ENCODE measurements at places on chromosomes 11 and 22.

- DNase-seq = no peak
These were observed 66.0 kb downstream of the SLC25A17 start for GRCh38 chr22:40753114-40753513.

DNA sequence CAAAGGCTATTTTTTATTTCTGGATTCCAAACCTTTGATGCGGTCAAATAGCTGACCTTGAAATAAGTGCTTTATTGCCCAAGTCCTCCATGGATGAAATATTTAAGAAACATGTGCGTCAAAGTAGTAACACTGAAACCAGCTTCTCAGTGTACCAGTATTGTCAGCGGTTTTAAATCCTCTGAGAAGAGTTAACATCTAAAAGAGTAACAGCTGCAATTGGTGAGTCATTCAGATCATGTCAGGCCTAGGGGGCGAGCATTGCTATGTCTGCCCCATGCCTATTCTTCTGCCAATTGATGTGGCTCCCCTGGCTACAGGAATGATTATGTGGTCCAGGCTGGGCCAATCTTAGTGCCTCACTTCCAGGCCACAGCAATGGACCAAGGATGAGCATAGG lies 263.3 kb upstream of the SORL1-AS1 start:
- no peak for DNase-seq

- DNase-seq = no peak
These were observed 67.0 kb downstream of the FANCF start for GRCh38 chr11:22558664-22559063.

DNA sequence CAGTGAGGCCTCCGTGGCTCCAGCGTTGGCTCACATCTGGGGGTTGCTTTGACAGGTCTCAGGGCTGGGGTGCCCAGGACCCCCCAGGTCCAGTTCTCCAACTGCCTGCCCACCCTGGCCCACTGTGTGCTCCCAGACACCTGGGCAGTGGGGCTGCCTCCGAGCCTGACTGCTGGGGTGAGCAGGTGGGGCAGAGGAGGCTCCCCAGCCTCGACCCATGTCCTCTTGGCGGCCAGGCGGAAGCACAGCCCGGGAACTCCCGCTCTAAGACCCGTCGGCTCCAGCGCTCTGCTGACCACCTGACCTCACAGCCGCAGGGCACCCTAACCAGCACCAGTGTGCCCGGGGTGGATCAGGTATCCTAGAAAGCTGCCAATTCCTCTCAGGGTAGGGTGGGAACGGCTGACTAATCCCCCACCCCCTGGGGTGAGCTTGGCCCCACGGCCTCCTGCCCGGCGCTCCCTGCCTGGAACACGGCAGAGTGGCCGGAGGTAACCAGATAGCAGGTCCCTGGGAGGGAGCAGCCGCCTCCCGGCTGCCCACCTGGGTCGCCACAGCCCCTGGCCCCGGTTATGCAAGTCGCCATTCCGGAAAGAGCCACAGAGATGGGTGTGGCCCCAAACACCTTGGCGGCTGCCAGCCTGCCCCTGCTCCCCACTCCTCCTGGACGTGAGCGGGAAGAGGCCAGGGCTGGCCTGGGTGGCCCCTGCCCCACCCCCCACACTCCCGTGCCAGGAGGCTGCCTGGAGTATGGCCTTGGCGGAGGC lies 19.2 kb upstream of the MUC5B start:
- DNase-seq = no peak

GRCh38 chr22:24695561-24696511 lies 78.7 kb downstream of the PIWIL3 start:
- DNase-seq = no peak

DNA sequence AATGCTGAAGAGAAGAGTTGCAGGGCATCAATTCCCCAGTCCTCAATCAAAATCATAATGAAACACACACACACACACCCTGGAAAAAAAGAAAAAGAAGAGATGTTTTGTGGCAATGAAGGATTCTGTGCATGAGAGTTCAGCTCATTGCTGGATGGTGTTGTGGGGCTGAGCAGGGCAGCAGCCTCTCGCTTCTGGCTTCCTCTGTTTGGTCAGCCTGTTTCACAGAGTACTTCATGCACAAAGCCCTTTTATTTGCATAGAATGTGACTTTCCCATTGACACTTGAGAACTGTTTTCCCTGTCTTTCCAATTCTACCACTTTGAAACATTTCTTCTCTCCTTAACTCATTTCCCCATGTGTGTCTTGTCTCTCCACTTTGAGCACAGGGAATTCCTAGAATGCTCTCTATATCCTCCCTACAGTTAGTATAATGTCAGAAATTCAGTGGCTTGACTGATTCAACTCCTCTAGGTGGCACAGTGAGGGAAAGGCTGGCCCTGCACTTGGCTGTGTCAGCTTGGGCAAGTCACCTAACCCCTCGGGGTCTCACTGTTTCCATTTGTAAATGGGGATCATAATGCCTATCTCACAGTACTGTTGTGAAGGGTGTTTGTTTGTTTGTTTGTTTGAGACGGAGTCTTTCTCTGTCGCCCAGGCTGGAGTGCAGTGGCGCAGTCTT lies 25.4 kb upstream of the BSX start:
- DNase-seq = no peak

GRCh38 chr11:10770626-10771254 lies 19.7 kb downstream of the CTR9 start:
- DNase-seq = no peak
